Stimulated activated CD4-positive, alpha-beta T cell treated with anti-CD3 and anti-CD28 coated beads, TNF-alpha, amount 100 ng/mL, for 1 hour (primary cell): ENCODE measurements at places on chromosomes 13 and 19.
A peak's percentile ranks its signal among the peaks of the same experiment; 100 is the strongest.

- no peak for DNase-seq
Observed at GRCh38 chr19:6250024-6250615, 29.7 kb downstream of the MLLT1 start.

DNA sequence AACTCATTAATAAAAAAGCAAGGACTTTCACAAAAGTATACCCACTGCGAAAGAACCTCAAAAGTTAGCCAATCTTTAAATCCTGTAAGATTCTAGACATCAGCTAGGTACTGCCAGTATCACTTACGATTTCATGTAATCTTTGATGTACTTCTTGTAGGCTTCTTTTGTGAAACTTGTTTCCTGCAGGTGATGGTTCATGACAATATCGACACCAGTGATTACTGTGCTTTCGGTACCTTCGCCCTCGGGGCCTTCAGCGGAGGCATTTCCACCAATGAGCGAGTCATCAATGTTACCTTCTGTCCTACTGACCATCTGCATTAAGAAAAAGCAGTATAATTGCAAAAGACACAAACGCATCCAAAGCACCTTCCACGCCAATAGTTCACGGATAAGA, 1.1 kb downstream of the TPT1 start:
- DNase-seq: no peak

DNA sequence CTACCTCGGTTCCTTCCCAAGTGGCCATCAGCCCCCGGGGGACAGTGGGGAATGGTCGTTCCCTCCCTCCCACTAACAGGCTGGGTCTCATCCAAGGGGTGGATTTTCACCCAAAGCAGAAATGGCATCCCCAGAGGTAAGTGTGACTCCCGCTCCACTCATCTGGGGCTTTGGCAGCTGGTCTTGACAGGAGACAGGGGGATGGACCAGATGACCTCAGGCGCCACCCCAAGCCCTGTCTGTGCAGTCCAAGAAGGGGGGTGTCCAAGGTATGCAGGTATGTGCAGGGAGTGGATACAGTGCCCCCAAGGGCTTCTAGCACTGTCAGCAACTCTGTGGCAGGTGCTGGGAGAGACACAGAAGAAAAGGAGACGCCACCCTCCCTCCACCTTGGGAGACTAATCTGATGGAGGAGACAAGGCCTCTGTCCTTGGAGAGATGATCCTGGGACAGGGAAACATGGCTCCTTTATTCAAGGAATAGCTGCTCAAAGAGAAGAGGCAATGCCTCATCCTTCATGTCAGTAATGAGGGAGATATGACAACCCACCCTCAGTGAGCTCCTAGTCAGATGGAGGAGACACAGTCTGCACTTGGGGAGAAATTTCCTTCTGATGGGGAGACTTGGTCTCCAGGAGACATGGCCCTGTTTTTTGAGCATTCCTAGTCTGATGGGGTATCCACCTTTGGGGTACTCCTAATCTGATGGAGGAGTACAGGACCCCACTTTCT, 7.7 kb downstream of the CEACAM16 start:
- DNase-seq: no peak

DNA sequence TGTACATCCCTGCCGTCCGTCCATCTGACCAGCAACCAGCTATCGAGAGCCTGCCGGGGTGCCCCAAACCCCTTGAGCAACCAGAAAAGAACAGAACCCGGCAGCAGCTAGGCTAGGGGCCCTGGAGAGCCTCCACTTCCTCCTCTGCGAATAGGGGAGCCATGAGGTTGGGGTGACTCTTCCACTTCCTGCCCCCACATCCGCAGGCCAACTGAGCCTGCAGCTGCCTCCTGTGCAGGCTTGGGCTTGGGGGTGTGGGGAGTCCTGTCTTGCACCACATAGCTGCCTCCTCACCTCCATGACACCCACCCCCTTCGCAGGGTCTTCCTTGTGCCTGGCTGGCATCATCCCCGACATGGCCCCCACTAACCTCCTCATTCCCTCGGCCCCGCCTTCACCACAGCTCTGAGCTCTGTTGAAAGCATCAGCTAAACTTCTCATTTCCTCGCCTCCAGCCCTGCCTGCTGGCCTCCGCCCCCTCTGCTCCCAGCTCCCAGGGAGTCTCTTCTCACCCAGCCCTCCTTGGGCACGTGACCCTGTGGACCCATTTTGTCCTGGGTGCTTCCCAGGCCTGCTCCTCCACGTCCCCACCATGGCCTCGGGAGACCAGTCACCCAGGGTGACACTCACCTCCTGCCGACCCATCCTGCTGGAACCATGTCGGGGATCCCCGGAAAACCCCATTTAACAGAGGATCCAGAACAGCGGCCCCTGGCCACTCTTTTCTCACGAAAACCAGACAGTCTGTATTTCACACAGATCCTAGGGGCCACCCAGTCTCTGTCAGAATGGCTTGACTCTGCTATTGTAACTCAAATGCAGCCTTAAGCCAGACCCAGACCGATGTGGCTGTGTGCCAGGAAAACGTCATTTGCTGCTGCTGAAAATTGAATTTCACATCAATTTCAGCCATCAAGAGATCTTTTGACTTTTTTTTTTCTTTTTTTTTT, 50.4 kb downstream of the MYO9B start:
- peak; percentile 26 for DNase-seq

- no peak for DNase-seq
Observed at GRCh38 chr19:18802354-18802753, 11.2 kb upstream of the COMP start.

GRCh38 chr13:95295026-95295425, 6.2 kb downstream of the ABCC4 start:
- no peak for DNase-seq

DNA sequence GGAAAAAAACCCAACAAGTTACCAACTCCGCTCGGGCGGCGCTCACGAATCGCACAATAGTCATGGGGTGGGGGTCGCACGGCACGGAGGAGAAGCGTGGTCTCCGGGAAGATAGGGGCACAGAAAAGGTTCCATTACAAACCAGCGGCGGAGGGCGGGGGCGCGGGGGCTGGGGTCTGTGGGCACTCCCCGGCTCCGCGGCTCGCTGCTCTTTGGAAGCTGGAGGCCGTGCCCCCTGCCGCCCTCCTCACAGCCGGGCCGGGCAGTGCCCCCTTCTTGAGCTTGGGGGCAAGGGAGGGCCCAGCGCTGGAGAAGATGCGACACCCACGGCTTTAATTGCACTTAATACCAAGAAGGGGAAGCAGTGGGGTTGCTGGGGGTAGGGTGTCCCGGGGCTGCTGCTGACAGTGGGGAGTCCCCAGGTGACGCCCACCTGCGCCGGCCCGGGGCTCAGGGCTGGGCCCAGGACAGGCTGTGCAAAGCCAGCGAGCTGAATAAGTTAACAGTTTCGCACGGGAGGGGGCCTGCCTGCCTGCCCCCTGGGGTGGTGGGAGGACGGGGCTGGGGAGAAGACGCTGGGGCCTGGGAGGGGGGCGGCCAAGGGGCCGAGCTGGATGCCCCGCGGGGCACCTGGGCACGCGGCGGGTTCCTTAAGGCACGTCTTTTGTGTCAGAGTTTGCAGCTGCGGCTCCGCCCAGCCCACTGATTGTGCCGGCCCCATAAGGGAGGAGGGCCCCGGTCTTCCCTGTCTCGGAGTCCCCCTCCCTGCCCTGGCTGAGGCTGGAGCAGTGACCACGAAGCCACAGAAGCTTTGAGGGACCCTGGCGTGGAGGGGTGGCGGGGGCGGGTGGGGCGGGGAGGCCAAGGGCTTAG, 9.8 kb downstream of the DCAF15 start:
- no peak for DNase-seq

GRCh38 chr13:33258808-33259193, 26.8 kb downstream of the STARD13 start:
- DNase-seq: no peak
